Activated CD8-positive, alpha-beta T cell treated with anti-CD3 and anti-CD28 coated beads, Interleukin-2, amount 10 ng/mL, durations not matched to agents 7 days and 5 days (primary cell): ENCODE measurements at places on chromosomes 7 and 10. TPM values are rescaled to one million over a fixed set of nuclear protein-coding genes. Genes with fewer than 3 reads are reported as not detected.
A peak's percentile ranks its signal among the peaks of the same experiment; 100 is the strongest.

ADCYAP1R1 gene
- total RNA-seq = not detected

- peaks cover 81% of the 10 kb centered on the region for H3K27me3 ChIP-seq
- no peak for DNase-seq
- H3K27ac ChIP-seq = no peak overlapping the region
- H3K4me3 ChIP-seq = no peak overlapping the region
Observed at GRCh38 chr7:157002819-157003421, 7.5 kb downstream of the MNX1 start.

NEUROG3 gene
- total RNA-seq = not detected

DNA sequence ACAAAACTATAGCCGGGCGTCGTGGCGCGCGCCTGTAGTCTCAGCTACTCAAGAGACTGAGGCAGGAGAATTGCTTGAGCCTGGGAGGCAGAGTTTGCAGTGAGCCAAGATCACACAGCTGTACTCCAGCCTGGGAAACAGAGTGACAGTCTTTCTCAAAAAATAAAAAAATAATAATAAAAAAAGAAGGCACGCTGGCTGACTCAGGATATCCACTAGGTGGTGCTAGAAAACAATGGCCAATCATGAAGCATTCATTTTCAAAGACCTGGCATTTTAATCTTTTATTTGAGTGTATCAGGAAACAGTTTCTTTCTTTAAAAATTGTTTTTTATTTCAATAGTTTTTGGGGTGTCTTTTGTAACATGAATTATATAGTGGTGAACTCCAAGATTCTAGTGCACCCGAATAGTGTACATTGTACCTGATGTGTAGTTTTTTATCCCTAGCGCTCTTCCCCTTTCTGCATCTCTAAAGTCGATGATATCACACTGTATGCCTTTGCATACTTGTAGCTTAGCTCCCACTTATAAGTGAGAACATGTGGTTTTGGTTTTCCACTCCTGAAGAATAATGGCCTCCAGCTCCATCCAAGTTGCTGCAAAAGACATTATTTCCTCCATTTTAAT, 88.6 kb downstream of the LYZL1 start:
- no peak overlapping the region for H3K4me3 ChIP-seq
- DNase-seq = peak; percentile 31
- peaks cover 3% of the 10 kb centered on the region for H3K27me3 ChIP-seq
- no peaks in the 10 kb centered on the region for H3K36me3 ChIP-seq
- H3K27ac ChIP-seq = no peak overlapping the region
- H3K4me1 ChIP-seq = peaks cover 12% of the 10 kb centered on the region

PPP1R17 gene
- total RNA-seq = not detected
